K562 (cell line): ENCODE measurements at places on chromosomes 5 and 9. TPM values are rescaled to one million over a fixed set of nuclear protein-coding genes. Genes with fewer than 3 reads are reported as not detected.

The ABO gene
- total RNA-seq: 11.9 and 15.3 TPM in 2 replicates

The FGF10 gene
- not detected in 2 replicates for total RNA-seq

The DMRT3 gene
- not detected in 2 replicates for total RNA-seq

- no peak for DNase-seq
Measured at GRCh38 chr5:143036146-143036927, 266.2 kb downstream of the ARHGAP26 start.

DNA sequence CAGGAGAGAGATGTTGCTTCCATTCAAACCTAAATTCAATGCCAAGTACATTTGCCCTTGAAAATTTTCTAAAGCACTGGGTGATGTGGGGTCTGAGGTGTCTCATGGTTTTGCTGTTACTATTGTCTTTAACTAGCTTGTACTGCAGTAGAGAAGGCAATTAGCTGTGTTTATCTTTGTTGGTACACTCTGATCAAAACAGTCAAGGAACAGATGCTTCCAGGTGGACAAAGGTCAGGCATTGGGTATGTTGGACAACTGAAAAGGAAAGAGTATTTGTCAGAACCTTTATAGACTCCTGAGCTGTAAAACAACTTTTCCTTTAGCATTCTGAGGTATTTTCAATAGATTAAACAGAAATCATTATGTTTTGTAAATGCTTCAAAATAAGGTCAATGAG is 2228.7 kb upstream of the WWC1 start:
- DNase-seq: no peak

DNA sequence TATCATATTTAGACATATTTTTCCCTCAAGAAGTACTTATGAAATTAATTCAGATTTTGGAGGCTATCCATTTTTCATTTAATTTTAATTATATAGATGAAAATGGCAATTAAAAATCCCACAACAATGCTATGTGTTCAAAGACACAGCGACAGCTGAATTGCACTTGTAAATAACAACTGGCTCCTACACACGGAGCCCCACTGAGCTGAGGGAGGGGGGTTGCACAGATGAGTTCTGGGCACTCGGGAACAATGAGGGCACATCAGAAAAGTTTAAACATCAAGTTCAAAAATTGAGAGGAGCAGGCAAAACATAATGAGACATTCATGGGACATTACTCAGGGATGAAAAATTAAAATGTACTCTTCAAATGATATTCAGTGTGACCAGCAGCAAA is 104.9 kb downstream of the MARCHF3 start:
- no peak for DNase-seq

DNA sequence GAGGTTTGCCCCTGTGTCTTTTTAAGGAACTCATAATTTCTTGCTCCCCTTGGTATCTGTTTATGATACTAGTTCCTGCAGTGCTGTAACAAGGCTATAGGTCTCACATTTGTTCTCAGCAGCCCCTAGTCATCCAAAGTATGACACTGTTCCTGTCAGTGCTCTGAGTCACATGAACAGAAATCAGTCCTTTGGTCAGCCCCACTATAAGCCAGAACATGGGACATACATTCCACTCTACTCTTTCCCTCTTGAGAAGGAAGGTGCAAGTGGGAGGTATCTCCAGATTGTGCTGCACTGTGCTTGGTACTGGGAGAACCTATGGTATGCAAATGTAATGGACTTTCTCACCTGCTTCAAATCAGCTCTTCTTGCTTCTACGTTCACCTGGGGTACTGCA is 87.0 kb downstream of the IARS1 start:
- no peak for DNase-seq

DNA sequence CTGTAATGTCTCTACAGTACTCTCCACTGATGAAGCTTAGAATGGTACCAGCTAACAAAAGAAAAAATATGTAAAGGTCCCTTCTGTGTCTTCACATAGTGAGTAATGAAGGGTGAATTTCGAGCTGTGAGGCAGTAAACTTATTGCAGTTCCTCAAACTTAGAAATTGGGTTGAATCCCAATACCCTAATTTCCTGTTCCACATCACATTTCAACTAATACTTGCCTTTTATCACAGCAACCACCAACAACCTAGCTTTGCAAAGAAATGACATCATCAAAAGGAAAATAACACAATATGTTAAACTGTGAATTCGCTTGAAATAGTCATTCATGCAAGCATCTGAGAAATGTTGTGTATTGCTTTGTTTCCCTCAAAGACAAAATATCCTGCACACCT is 9.4 kb upstream of the TNFAIP8 start:
- DNase-seq: no peak

GRCh38 chr9:125757834-125758233 is 10.7 kb downstream of the PBX3 start:
- DNase-seq: no peak

- DNase-seq: no peak
Measured at GRCh38 chr9:110027671-110028081, 180.3 kb downstream of the C9orf152 start.

- no peak for DNase-seq
Measured at GRCh38 chr5:65722575-65723403, 784 bp downstream of the NLN start.
